NCI-H2081 (cell line): ENCODE measurements at places on chromosomes 2 and 18.

- no peak for DNase-seq
Observed at GRCh38 chr2:134217924-134218323, 35.9 kb upstream of the MGAT5 start.

GRCh38 chr2:33038799-33039198 lies 92.0 kb downstream of the LTBP1 start:
- DNase-seq, result no peak

DNA sequence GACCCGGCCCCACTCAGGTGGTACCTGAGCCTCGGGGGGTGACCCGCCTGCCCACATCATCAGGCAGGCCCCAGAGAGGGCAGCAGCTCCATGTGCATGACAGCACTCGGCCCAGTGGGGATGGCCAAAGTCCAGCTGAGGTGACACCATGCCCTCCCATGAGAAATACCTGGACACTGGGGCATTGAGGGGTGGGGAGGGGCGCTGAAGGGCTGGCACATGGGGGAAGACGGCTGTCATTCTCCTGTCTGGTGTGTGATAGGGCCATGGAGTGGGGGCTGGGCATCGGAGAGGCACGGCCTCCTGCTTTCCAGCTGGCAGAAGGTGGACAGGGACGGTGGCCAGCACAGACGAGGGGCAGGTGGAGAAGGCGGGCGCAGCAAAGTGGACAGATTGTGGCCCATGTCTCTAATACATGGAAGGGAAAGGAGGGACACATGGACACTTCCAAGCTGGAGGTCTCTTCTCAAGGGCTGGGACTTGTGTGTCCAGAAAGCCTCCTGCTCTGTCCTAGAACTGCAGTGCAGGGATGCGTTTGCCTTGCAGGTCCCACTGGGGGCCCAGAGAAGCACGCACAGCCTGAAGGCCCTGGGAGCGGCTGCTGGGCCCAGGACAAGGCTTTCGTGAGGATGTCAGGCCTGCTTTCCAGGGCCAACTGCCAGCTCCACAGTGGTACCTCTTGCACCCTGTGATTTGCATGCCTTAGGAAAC lies 302.2 kb downstream of the NDUFA10 start:
- DNase-seq, result no peak

- DNase-seq, result no peak
Observed at GRCh38 chr2:76506538-76506937, 795.8 kb upstream of the GCFC2 start.

- peak; percentile 86 for DNase-seq
Observed at GRCh38 chr18:72544092-72544886, at the start of gene CBLN2. Gene CBLN2 (minus strand): TSS chr18:72544342. CDS start chr18:72542160, 2,182 bp downstream.

GRCh38 chr2:98589489-98589888 lies 18.8 kb downstream of the COA5 start:
- DNase-seq, result no peak

- DNase-seq, result no peak
Observed at GRCh38 chr2:60899230-60899891, 18.0 kb downstream of the REL start.
